Suprapubic skin (tissue), 4 donors: ENCODE measurements at places on chromosomes 1 and 21.

DNA sequence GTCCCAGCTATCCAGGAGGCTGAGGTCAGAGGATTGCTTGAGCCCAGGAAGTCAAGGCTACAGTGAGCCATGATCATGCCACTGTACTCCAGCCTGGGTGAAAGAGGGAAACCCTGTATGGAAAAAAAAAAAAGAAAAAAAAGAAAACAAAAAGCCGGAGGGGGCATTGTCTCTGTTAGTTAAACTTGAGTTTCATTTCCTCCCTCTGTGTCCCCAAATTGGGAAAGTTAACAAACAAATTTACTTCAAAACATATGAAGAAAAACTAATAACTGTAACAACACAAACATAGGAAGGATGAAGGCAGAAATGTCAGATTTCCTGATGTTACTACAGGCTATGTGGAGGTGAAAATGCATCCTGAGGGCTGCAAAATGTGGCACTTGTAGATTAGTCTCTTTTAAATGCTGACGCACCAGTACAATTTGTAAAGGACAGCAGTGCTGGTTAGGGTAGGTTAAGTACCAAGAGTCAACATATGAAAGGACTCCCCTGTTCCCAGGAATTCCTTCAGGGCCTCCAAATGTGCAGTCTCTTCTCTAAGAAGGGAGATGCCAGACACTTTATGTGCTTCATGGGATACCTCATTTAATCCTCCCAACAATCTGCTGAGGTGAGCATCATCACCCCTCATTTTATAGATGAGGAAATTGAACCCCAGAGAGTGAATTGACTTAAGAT, 52.9 kb downstream of the DEGS1 start:
- no peak for DNase-seq

- DNase-seq = no peak
Measured at GRCh38 chr1:147264158-147264768, 21.8 kb downstream of the CHD1L start.

- no peak for DNase-seq
Measured at GRCh38 chr1:152013664-152014237, 20.1 kb upstream of the S100A10 start.

- no peak for DNase-seq
Measured at GRCh38 chr1:154151311-154151710, 3.6 kb downstream of the NUP210L start.

GRCh38 chr1:230166366-230167132, 99.5 kb downstream of the GALNT2 start:
- no peak for DNase-seq
